Neural crest cell (in vitro differentiated cells): ENCODE measurements at places on chromosomes 13 and 19.

- H3K27ac ChIP-seq, result no peak overlapping the region
- peaks cover 23% of the 10 kb centered on the region for H3K4me1 ChIP-seq
- peaks cover 12% of the 10 kb centered on the region for H3K27me3 ChIP-seq
- H3K4me3 ChIP-seq, result no peak overlapping the region
- no peak for DNase-seq
Measured at GRCh38 chr13:27026396-27026795, 145.2 kb downstream of the USP12 start.

DNA sequence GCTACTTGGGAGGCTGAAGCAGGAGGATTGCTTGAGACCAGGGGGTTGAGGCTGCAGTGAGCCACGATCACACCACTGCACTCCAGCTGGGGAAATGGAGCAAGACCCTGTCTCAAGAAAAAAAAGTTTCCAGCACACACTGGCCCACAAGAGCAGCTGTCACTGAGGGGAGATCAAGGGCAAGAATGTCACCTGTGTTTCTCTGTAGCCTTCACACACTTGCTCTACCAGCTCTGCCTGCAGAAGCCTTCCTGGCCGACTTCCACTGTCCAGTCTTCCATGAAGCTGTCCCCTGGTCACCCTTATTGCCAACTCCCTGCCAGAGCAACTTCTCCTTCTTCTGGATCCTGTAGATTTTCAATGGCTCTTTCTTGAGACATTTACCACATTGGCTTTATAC is 158.0 kb downstream of the KCTD15 start:
- no peak overlapping the region for H3K4me3 ChIP-seq
- H3K36me3 ChIP-seq, result no peaks in the 10 kb centered on the region
- no peaks in the 10 kb centered on the region for H3K4me1 ChIP-seq
- no peaks in the 10 kb centered on the region for H3K27me3 ChIP-seq
- H3K27ac ChIP-seq, result no peak overlapping the region

DNA sequence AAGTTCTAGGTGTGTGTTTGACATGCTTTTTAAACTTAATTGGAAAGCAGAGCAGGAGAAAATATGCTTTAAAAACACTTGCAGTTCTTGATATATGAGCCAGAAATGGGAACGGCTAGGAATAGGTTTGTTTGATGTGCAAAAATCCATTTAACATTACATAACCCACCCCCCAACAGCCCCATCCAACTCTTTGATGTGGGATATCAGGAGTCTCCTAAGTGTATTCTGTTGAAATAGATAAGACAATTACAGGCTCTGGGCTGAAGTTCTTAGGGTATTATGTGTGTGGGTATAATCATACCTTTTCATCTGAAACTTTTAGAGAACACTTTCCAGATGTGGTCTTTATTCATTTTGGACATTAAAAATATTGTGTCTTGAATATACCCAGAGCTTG is 240.4 kb upstream of the CSNK1A1L start:
- H3K27ac ChIP-seq, result no peak overlapping the region
- no peaks in the 10 kb centered on the region for H3K27me3 ChIP-seq
- no peak overlapping the region for H3K4me3 ChIP-seq
- H3K36me3 ChIP-seq, result no peaks in the 10 kb centered on the region
- peaks cover 13% of the 10 kb centered on the region for H3K4me1 ChIP-seq

GRCh38 chr19:32256341-32256975 is 89.0 kb upstream of the ZNF507 start:
- no peaks in the 10 kb centered on the region for H3K4me1 ChIP-seq
- no peak for DNase-seq
- no peak overlapping the region for H3K27ac ChIP-seq
- no peaks in the 10 kb centered on the region for H3K27me3 ChIP-seq

GRCh38 chr19:31312677-31313244 is 36.5 kb downstream of the TSHZ3 start:
- H3K4me3 ChIP-seq, result no peak overlapping the region
- H3K27ac ChIP-seq, result no peak overlapping the region
- H3K36me3 ChIP-seq, result no peaks in the 10 kb centered on the region
- no peak for DNase-seq
- peaks cover 21% of the 10 kb centered on the region for H3K4me1 ChIP-seq
- H3K27me3 ChIP-seq, result peaks cover 4% of the 10 kb centered on the region

GRCh38 chr13:95445131-95445530 is 107.4 kb upstream of the CLDN10 start:
- H3K4me1 ChIP-seq, result peaks cover 8% of the 10 kb centered on the region
- no peaks in the 10 kb centered on the region for H3K36me3 ChIP-seq
- no peaks in the 10 kb centered on the region for H3K27me3 ChIP-seq
- DNase-seq, result no peak

- H3K27me3 ChIP-seq, result no peaks in the 10 kb centered on the region
- H3K36me3 ChIP-seq, result no peaks in the 10 kb centered on the region
- H3K27ac ChIP-seq, result no peak overlapping the region
- H3K4me3 ChIP-seq, result no peak overlapping the region
- H3K4me1 ChIP-seq, result no peaks in the 10 kb centered on the region
Measured at GRCh38 chr13:22053053-22053452, 382.2 kb downstream of the FGF9 start.

- no peak for DNase-seq
- H3K27me3 ChIP-seq, result peaks cover 67% of the 10 kb centered on the region
- no peak overlapping the region for H3K27ac ChIP-seq
- no peaks in the 10 kb centered on the region for H3K4me1 ChIP-seq
Measured at GRCh38 chr19:40908976-40909375, 26.9 kb upstream of the CYP2A7 start.

DNA sequence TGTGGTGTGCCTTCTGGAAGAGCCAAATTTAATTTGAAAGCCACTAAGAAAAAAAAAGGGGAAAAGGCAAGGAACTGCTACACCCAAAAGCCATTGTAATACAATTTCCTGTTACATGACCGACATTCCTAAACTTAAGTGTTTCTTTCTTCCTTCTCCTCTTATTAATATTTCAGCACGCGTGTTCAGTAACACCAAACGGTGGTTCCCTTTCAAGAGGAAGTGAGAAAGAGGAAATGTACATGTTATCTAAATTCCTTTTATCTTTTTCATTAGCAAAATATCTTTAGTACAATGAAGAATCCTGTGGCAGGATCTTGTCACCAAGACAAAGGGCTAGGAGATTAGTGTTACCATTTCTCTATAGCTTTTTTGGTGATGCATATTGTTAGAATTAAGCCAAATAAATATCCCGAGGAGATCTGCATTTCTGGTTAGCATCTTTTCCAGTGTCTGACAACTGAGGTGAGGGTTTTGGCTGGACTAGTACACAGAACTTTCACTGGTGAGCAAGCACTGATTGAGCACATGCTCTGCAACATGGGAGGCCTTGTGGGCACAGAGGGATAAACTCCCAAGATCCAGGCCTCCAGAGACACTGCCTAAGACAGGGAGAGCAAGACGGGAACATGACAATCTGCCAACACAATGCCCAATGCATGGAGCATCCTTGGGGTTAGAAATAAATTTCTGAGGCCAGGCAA is 22.1 kb downstream of the LATS2 start:
- no peak for DNase-seq
- H3K4me1 ChIP-seq, result peaks cover 21% of the 10 kb centered on the region
- peak overlapping the region; percentile 81 for H3K27ac ChIP-seq
- no peaks in the 10 kb centered on the region for H3K36me3 ChIP-seq
- H3K27me3 ChIP-seq, result no peaks in the 10 kb centered on the region

DNA sequence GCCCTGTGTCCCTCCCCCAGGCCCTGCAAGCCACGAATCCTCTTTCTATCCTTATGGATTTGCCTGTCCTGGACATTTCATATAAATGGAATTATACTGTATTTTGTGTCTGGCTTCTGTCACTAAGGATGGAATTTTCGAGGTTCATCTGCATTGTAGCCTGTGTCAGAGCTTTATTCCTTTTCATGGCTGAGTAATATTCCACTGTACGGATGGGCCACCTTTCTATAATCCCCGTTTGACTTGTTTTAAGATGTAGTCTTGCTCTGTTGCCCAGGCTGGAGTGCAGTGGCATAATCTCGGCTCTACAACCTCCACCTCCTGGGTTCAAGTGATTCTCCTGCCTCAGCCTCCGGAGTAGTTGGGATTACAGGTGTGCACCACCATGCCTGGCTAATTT is 3.9 kb upstream of the KDM4B start:
- no peak overlapping the region for H3K4me3 ChIP-seq
- peaks cover 8% of the 10 kb centered on the region for H3K27me3 ChIP-seq

DNA sequence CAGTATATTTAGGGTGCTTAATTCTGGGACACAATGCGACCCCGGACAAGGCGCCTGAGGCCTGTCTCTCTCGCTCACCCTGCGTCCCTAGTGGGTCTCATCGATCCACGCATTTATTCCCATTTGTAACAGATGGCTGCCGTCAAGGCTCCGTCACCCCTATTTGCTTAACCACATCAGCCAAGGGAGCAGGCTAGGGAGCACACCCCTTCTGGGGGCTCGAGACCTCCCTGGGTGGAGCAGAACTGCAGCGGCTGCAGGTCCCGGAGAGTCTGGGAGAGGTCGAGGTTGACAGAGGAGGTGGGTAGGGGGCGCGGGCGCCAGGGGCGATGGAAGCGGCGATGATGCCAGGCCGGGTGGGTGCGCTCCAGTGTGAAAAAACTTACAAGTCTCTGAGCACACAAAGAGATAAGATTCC is 507 bp downstream of the ALG5 start:
- H3K4me3 ChIP-seq, result peak overlapping the region; percentile 99
- H3K36me3 ChIP-seq, result peaks cover 11% of the 10 kb centered on the region
- peaks cover 4% of the 10 kb centered on the region for H3K27me3 ChIP-seq
- H3K27ac ChIP-seq, result peak overlapping the region; percentile 99
- H3K4me1 ChIP-seq, result peaks cover 44% of the 10 kb centered on the region

DNA sequence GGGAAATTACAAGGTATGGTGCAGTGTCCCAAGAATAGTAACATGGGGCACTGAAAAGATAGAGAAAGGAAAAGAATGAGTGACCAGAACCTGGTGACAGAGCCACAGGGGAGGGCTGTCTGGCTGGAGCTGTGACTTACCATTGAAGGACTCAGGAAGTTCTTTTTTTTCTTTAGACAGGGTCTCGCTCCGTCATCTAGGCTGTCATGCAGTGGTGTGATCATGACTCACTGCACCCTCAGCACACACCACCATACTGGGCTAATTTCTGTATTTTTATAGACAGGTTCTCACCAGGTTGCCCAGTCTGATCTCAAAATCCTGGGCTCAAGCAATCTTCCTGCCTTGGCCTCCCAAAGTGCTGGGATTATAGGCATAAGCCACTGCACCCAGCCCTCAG is 8.8 kb upstream of the CPB2 start:
- no peaks in the 10 kb centered on the region for H3K27me3 ChIP-seq
- no peak for DNase-seq
- H3K27ac ChIP-seq, result peak overlapping the region; percentile 21
- peaks cover 3% of the 10 kb centered on the region for H3K36me3 ChIP-seq
- peaks cover 53% of the 10 kb centered on the region for H3K4me1 ChIP-seq

GRCh38 chr13:110816500-110816899 is 98.4 kb downstream of the ANKRD10 start:
- no peak for DNase-seq
- H3K4me1 ChIP-seq, result peaks cover 13% of the 10 kb centered on the region
- no peaks in the 10 kb centered on the region for H3K27me3 ChIP-seq
- no peak overlapping the region for H3K27ac ChIP-seq

GRCh38 chr19:12090807-12091206 is 26.3 kb downstream of the ZNF844 start:
- DNase-seq, result peak; percentile 54
- peaks cover 19% of the 10 kb centered on the region for H3K36me3 ChIP-seq
- H3K27ac ChIP-seq, result no peak overlapping the region
- peaks cover 28% of the 10 kb centered on the region for H3K4me1 ChIP-seq
- no peaks in the 10 kb centered on the region for H3K27me3 ChIP-seq

- H3K36me3 ChIP-seq, result peaks cover 2% of the 10 kb centered on the region
- peaks cover 43% of the 10 kb centered on the region for H3K4me1 ChIP-seq
- no peaks in the 10 kb centered on the region for H3K27me3 ChIP-seq
- peak; percentile 39 for DNase-seq
- H3K4me3 ChIP-seq, result peak overlapping the region; percentile 47
Measured at GRCh38 chr13:24270639-24271141, 38.7 kb upstream of the C1QTNF9 start.

- H3K4me1 ChIP-seq, result peaks cover 44% of the 10 kb centered on the region
- peak overlapping the region; percentile 79 for H3K27ac ChIP-seq
- H3K27me3 ChIP-seq, result no peaks in the 10 kb centered on the region
- peak; percentile 59 for DNase-seq
Measured at GRCh38 chr13:20553311-20553710, 13.6 kb upstream of the IFT88 start.

GRCh38 chr13:45594764-45595163 is 20.8 kb downstream of the ERICH6B start:
- no peak for DNase-seq
- peaks cover 5% of the 10 kb centered on the region for H3K4me1 ChIP-seq
- no peak overlapping the region for H3K27ac ChIP-seq
- H3K4me3 ChIP-seq, result no peak overlapping the region
- no peaks in the 10 kb centered on the region for H3K36me3 ChIP-seq
- peaks cover 19% of the 10 kb centered on the region for H3K27me3 ChIP-seq

- DNase-seq, result no peak
- H3K27me3 ChIP-seq, result no peaks in the 10 kb centered on the region
- no peak overlapping the region for H3K27ac ChIP-seq
- no peak overlapping the region for H3K4me3 ChIP-seq
Measured at GRCh38 chr19:7376151-7376852, 27.6 kb downstream of the ARHGEF18 start.

GRCh38 chr19:12995596-12996405 is 526 bp downstream of the NFIX start:
- H3K4me3 ChIP-seq, result peak overlapping the region; percentile 41
- no peak overlapping the region for H3K27ac ChIP-seq
- peaks cover 92% of the 10 kb centered on the region for H3K27me3 ChIP-seq
- peaks cover 7% of the 10 kb centered on the region for H3K36me3 ChIP-seq

GRCh38 chr13:27825072-27825471 is 32.8 kb downstream of the GSX1 start:
- H3K36me3 ChIP-seq, result no peaks in the 10 kb centered on the region
- peak; percentile 33 for DNase-seq
- H3K27ac ChIP-seq, result no peak overlapping the region
- H3K4me3 ChIP-seq, result no peak overlapping the region

DNA sequence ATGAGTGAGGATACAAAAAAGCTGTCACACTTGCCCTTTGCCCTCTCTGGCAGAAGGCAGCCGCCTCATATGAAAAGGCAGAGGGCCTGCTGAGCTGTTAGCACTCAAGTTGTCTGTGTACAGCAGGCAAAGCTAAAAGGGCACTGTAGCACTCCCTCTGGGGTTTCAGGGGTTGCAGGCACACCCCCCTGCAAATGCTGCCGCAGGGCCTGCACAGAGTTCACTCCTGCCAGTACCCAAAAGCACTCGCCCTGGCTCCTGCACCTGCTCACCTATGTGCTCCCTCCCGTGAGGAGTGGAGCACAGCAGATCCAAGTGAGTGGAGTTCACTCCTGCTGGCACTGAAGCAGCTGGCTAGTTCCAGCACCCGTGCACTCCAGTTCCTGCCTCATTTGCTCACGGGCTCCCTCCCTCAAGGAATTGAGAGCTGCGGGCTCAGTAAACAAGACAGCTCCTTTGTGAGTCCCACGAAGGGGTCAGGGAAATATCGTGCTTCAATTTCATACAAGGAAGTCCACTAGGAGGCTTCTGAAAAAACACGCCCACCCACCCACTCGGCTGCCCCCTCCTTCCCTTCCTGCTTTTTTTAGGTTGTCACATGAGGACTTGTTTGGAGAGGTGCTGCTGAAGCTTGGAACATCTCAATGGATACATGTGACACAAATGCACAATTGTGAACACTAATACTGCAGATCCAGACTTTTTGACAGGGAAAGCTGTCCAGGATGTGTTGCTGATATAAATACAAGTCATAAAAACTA is 9.9 kb upstream of the RCBTB2 start:
- peak overlapping the region; percentile 28 for H3K4me3 ChIP-seq
- no peaks in the 10 kb centered on the region for H3K27me3 ChIP-seq
- peak; percentile 36 for DNase-seq
- peak overlapping the region; percentile 89 for H3K27ac ChIP-seq
- H3K4me1 ChIP-seq, result peaks cover 27% of the 10 kb centered on the region
